Esophagus squamous epithelium (tissue), 5 donors: ENCODE measurements at places on chromosomes 16 and 17.

DNA sequence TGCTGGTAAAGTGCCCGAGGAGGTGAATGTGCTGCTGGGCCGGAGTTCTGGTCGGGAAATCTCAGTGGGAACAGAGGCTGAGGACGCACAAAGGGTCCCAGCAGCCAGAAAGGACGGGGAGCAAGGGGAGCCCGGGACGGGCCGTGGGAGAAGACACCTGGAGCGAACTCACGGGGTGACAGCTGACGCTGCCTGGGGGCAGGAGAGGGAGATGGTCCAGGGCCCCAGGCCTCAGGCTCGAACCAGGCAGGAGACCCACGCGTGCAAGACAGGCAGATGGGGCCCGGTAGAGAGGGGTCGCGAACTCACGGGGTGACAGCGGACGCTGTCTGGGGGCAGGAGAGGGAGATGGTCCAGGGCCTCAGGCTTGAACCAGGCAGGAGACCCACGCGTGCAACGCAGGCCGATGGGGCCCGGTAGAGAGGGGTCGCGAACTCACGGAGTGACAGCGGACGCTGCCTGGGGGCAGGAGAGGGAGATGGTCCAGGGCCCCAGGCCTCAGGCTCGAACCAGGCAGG is 72.9 kb downstream of the METRNL start:
- no peak for DNase-seq

- DNase-seq, result no peak
Measured at GRCh38 chr16:84007965-84008364, 34.6 kb downstream of the SLC38A8 start.

DNA sequence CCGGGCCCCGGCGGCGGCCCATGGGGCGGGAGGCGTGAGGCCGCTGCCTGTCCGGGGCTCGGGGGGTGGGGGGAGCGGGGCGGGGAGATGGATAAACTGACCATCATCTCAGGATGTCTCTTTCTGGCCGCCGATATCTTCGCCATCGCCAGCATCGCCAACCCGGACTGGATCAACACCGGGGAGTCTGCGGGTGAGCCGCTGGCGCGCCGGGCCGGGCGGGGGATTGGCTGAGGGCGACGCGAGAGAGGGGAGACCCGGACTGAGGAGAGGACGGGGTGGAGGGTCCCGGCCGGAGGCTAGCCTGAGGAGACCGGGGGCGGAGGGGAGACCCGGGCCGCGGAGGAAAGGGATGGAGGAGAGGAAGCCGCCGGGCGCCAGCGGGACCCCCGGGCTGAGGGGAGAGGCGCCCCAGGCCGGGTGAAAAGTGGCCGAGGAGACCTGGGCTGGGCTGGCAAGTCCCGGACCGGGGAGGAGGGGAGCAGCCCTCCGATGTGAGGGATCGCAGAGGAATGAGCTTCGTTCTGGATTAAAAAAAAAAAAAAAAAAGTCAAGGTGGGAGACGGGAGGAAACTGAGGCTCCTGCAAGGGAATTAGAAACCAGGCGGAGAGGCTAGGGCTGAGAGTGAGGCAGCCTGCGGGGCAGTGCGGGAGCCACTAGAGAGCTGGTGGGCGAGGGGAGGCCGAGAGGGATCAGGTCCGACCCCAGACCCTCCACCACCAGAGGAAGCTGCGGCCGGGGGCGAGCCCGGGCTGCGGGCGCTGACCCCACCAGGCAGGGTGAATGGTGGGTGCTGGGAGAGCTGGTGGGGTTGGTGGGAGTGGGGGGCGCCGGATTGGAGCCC is 526 bp downstream of the MOSMO start:
- no peak for DNase-seq

DNA sequence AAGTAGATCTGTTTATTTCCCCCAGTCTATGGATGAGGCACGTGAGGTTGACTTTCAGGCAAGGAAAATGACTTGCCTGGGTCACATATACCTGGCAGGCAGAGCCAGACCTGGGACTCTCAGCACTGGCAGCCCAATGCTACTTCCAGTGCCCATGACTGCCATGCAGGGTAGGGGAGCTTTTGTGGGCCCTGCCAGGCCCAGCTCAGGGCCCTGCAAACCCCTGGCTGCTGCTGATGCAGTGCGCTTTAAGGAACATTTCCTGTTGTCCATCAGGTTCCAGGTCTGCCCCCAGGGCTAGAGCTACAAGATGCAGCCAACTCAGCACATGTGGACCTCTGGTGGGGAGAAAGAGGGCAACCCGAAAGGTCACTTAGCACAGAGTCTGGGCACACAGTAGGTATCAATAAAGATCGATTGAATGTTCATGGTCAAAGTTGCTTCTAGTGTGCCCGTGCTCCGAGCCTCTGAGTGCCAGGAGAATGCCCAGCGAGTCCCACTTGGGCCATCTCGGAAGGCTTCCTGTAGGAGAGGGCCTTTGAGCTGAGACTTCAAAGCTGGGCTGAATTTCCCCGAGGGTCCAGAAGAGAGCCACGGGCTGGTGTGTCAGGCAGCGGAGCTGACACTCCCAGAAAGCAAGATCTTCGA is 513 bp upstream of the TBX21 start:
- no peak for DNase-seq

- DNase-seq, result no peak
Measured at GRCh38 chr17:50186661-50187393, 14.6 kb downstream of the COL1A1 start.

DNA sequence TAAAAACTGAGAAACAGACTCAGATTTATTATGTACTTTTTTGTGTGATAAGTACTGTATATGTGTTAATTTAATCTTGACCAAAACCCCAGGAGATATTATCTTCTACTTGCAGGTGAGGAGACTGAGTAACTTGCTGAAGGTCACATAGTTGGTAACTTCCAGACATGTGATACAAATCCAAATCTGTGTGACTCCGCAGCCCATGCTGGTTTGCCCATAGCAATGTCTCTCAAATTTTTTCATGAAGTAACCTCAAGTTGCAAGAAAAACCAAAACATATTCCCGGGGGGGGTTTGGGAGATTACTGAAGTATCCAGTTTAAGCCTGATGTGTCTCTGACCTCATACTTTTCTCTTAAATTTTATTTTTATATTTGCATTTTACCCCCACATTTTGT is 3.3 kb downstream of the TEX14 start:
- DNase-seq, result no peak
